Stimulated activated CD4-positive, alpha-beta T cell treated with anti-CD3 and anti-CD28 coated beads, Interleukin-15, amount 100 ng/mL, for 1 hour (primary cell): ENCODE measurements at places on chromosomes 16 and 17.

DNA sequence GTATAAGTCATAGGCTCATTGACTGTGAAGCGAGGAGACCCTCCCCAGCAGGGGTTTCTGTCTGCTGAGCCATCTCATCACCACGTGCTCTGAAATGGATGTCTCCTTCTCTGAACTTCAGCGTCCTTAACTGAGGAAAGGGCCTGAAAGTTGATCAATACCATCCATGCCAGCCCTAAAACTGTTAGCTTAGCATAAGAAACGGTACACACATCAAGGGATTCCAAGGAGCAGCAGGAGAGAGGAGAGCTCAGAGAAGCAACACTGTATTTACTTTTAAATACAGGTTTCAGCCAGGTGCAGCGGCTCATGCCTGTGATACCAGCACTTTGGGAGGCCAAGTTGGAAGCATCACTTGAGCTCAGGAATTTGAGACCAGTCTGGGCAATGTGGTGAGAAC is 248.9 kb upstream of the TNRC6C start:
- DNase-seq, result no peak

GRCh38 chr16:75762746-75763145 is 36.5 kb upstream of the CPHXL start:
- DNase-seq, result no peak

DNA sequence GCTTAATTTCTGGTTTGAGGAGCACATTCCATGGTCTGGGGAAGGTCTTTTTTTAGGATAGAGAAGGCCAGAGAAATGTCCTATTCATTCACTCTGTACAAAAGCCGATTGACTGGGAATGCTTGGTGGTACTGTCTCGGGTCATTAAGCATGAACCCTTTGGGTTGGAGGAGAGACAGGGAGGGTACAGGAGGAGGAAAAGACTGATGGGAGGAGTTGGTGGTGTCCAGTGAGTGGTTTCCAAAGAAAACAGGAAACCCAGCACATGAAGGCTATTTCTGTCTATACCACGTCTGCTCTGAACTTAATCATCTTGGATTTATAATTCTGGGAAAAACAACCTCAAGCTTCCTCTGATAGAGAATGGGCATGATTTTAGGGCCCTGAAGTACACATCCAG is 111.9 kb downstream of the XYLT1 start:
- DNase-seq, result no peak

DNA sequence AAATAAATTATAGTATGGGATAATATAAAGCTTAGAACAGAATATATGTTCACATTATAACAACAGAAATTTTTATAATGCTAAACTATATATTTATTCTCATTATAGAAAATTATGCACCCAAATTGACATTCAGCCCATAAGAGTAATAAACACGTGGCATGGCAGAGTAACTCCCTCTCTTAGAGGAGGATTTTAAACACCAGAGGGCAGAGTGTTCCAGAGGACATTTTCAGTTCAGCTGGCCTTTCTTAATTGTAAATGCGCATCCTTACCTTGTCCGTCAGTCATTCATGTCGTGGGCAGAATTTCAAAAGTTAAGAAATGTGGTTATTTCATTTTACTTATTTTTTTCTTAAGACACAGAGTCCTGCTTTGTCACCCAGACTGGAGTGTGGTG is 147.1 kb downstream of the TANC2 start:
- no peak for DNase-seq

GRCh38 chr16:71853413-71853812 is 7.6 kb downstream of the ATXN1L start:
- no peak for DNase-seq

DNA sequence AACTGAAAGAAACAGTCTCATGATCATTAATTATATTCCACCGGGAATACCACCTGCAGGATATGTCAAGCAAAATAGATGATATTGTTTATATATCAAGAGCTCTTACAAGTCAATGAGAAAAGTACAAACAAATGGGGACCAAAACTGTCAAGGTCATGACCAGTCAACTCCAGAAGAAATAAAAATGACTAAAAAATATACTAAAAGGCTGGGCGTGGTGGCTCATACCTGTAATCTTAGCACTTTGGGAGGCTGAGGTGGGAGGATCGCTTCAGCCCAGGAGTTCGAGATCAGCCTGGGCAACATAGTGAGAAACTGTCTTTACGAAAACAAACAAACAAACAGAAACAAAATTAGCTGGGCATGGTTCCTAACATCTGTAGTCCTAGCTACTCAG is 49.8 kb upstream of the SCNN1B start:
- DNase-seq, result no peak
